ENCODE measurements at places on chromosomes 4 and X. TPM values are rescaled to one million over a fixed set of nuclear protein-coding genes. Genes with fewer than 3 reads are reported as not detected.

Gene DIAPH2
- total RNA-seq: 11.0 TPM

GRCh38 chr4:183830438-183830985, 74.6 kb upstream of the STOX2 start:
- DNase-seq: no peak

Gene TCEAL6
- total RNA-seq: not detected

GRCh38 chrX:75278991-75279390, 5.1 kb downstream of the UPRT start:
- DNase-seq: no peak

- DNase-seq: no peak
Measured at GRCh38 chr4:70768301-70768948, 46.7 kb downstream of the RUFY3 start.

GRCh38 chr4:176187624-176188023, 7.8 kb downstream of the SPATA4 start:
- DNase-seq: no peak

Gene GAGE2A
- not detected for total RNA-seq

Gene SPARCL1
- 361 TPM for total RNA-seq

- no peak for DNase-seq
Measured at GRCh38 chr4:168842186-168842585, 167.9 kb downstream of the CBR4 start.

DNA sequence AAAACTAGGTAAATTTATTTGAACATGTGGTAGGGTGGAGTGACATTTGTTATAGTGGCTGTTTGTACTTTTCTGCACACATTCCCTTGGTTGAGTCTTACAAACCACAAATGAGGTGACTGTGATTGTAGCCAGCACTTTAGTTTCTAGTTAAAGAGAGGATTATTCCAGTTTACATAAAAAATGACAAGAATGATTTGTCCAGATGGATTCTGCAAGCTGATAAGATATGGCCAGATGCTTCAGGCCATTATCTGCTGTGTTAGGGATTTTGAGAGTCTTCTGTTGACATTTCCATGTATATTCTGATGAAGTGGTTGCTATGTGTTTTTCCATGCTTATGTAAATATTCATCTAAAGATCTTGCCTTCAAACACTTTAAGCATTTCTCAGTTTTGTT, 31.0 kb upstream of the PDE5A start:
- DNase-seq: no peak

GRCh38 chr4:98546910-98547594, 111.4 kb downstream of the TSPAN5 start:
- peak; percentile 43 for DNase-seq

DNA sequence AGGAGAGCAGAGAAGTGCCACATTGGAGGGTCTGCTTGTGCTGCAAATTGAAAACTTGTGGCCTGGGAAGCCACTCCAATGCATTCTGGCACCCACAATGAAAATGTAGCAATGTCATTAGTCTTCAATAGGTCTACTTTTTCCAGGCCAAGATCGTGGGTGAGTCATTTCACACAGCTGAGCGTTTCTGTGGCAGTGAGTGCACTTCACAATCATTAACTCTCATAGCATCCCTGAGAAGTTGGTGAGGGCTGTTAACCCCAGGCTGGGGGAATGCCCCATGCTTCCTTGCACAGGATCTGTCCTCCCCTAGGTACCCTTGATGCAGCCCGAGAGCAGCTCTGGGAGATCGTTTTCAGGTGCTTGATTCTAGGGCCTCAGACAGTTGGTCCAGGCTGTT, 196.8 kb upstream of the ATP6AP2 start:
- no peak for DNase-seq

Gene TRPC5OS
- total RNA-seq: not detected

GRCh38 chr4:26458157-26458561, 32.1 kb downstream of the CCKAR start:
- DNase-seq: no peak

- no peak for DNase-seq
Measured at GRCh38 chrX:2958199-2958598, 29.1 kb upstream of the ARSD start.

DNA sequence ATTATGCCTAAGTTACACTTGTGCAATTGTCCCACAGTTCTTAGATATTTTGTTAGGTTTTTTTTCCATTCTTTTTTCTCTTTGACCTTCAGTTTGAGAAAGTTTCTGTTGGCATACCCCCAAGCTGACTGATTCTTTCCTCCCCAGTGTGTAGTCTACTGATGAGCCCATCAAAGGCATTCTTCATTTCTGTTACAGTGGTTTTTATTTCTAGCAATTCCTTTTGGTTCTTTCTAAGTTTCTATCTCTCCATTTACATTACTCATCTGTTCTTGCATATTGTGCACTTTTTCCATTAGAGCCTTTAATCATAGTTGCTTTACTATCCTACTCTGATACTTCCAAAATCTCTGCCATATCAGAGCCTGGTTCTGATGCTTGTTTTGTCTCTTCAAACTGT, 31.9 kb downstream of the CASP6 start:
- DNase-seq: no peak

Gene USP51
- 1.6 TPM for total RNA-seq

GRCh38 chr4:24856586-24856985, 56.3 kb downstream of the CCDC149 start:
- DNase-seq: no peak

GRCh38 chr4:42632653-42633382, 24.1 kb downstream of the ATP8A1 start:
- DNase-seq: no peak

- DNase-seq: no peak
Measured at GRCh38 chrX:20129547-20129946, 12.1 kb downstream of the EIF1AX start.

DNA sequence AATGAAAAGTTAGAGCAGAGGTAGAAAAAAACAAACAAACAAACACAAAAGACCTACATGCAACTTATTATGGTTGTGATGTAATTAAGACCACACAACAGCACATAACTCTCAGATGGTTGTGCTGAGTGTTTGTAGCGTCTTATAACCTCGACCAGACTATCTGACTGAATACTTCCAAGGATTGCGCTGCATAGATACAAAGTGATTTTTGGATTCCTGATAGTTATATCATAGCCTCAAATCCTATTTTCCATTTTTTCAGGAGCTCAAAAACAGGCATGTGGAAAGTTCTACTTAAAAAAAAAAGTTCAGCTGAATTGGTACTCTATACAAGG, 236.1 kb downstream of the SPRY1 start:
- no peak for DNase-seq

DNA sequence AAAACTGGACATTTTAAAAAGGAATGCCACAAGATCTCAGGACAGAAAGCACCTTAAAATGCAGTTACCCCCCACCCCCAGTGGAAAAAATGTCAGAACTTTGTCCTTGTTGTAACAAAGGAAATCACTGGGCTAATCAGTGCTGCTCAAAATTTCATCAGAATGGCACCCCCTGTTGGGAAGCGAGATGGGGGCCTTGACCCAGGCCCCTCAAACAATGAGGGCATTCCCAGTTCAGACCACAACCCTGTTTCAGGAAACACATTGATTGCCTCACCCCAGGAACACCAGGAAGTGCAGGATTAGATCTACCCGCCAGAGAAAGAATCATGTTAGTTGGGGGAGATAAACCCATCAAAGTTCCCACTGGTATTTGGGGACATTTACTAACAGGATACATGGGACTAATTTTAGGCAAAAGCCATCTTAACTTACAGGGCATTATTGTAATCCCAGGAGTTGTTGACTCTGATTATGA, 16.4 kb downstream of the SPIN2B start:
- no peak for DNase-seq

DNA sequence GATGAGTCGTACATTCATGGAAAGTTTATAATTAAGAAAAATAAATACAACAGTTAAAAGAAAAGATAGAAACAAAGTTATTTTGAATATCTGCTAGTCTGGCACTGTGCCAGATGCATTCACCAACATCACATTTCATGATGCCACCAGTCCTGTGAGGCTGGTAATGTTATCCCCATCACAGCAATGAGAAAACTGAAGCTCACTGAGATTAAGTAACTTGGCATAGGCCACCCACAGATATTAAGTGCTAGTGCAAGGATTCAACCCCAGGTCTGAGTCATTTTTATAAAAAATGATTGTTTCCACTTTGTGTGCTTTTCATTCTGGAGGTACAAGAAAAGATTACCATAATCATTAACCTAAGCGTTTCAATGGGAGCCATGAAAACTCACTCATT, 65.0 kb upstream of the IL15 start:
- DNase-seq: no peak

DNA sequence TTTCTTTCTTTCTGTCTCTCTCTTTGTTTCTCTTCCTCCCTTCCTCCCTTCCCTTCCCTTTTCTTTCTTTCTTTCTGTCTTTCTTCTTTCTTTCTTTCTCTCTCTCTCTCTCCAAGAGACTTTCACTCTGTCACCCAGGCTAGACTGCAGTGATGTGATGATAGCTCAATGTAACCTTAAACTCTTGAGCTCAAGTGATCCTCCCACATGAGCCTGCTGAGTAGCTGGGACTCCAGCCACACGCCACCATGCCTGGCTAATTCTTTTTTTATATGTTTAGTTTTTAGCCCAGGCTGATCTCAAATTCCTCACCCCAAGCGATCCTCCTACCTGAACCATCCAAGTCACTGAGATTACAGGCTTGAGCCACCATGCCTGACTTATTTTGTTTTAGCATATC, 64.3 kb upstream of the EMCN start:
- DNase-seq: no peak

Gene CHRNA9
- total RNA-seq: not detected

GRCh38 chr4:115657991-115658650, 544.7 kb upstream of the NDST4 start:
- no peak for DNase-seq

GRCh38 chr4:182338746-182339145, 95.5 kb downstream of the TENM3 start:
- DNase-seq: no peak

Gene MUC7
- not detected for total RNA-seq

Gene NPY2R
- not detected for total RNA-seq

DNA sequence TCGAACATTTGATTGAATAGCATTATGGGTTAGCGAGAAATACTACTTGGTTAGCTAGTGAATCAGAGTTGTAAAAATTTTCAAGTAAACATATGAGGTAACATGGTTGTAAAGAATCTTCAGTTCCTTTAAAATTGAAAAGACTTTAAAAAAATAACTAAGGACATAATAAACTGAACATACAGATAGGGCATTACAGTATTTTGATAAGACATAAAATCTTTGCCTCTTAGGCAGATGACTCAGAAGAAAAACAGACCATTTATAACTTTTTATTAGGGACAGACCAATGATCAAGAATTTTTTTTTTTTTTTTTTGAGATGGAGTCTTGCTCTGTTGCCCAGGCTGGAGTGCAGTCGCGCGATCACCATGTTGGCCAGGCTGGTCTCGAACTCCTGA, 43.1 kb downstream of the PNMA5 start:
- DNase-seq: no peak

- no peak for DNase-seq
Measured at GRCh38 chr4:88211473-88212252, 53.2 kb upstream of the ABCG2 start.

- peak; percentile 91 for DNase-seq
Measured at GRCh38 chrX:115560978-115561604, at the start of gene PLS3. PLS3 (plus strand) TSS chrX:115561174; CDS start chrX:115610251, 49,077 bp downstream.

- DNase-seq: no peak
Measured at GRCh38 chr4:38008571-38009021, 48.4 kb downstream of the PTTG2 start.

Gene POLR2B
- total RNA-seq: 71.6 TPM

- no peak for DNase-seq
Measured at GRCh38 chr4:116397714-116398113, 687.7 kb downstream of the TRAM1L1 start.

DNA sequence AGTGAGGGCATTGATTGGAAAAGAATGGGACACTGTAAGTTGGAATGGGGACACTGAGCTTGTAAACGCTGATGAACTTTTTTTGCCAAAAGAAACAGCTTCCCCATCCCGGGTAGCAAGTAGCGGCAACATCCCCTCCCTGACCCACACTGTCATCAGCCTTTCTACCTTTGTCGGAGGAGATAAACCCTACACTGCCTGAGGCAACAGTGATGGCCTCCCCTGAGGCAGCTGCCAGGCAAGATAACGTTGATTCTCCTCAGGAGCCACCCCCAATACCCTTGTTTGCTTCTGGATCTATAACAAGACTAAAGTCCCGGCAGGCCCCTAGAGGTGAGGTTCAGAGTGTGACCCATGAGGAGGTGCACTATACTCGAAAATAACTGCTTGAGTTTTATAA, 10.3 kb upstream of the RAB33B start:
- no peak for DNase-seq

Gene CXorf49
- not detected for total RNA-seq

GRCh38 chrX:22314692-22315091, 42.0 kb downstream of the CBLL2 start:
- DNase-seq: no peak

DNA sequence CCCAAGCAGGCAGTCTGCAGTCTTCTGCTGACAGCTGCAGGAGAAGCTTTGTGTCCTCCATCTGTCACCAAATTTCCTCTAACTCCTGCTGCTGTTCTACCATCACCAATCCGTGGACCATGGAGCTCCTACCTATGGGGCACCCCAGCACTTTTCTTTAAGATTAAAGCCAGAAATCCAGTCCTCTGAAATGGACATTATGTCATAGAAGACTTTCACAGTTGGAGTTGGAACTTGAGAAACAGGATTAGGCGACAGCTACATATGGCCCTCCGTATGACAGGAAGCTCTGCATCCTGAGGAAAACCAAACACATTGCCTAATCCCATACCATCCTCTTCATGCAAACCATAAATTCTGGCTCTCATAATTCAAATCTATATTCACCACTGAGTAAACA, 470.6 kb upstream of the GALNTL6 start:
- no peak for DNase-seq

All from Right ventricle myocardium superior (tissue), 1 donor.